AG09309 (cell line): ENCODE measurements at places on chromosomes 16 and 17.

DNA sequence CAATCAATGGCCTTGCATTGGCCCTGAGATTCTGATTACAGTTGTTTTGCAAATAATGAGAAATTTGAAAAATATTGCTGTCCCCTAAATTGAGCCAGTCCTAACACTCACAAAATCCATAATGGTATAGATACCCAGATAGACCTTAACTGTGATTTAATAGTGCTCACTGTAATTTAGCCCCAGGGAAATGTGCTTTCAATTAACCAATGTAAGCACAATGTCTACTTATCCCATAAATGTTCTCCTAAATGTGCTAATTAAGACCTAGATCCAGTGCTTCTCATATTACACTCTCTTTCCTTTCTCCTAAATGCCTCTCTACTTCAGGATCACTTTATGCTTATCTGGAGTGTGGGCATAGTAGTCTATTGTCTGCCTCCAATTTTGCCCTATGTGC is 417.8 kb upstream of the CCL2 start:
- no peak for DNase-seq

- DNase-seq = no peak
Observed at GRCh38 chr17:16488186-16488967, 3.6 kb downstream of the LRRC75A start.

GRCh38 chr16:7962091-7962879 is 628.0 kb downstream of the TMEM114 start:
- DNase-seq = no peak

GRCh38 chr16:70392606-70393005 is 45.9 kb downstream of the DDX19A start:
- no peak for DNase-seq

- DNase-seq = no peak
Observed at GRCh38 chr16:67683767-67684166, 17.2 kb downstream of the C16orf86 start.

- no peak for DNase-seq
Observed at GRCh38 chr17:30812218-30813177, 12.0 kb downstream of the CRLF3 start.
